NCI-H146 (cell line): ENCODE measurements at places on chromosomes 12 and 14.

DNA sequence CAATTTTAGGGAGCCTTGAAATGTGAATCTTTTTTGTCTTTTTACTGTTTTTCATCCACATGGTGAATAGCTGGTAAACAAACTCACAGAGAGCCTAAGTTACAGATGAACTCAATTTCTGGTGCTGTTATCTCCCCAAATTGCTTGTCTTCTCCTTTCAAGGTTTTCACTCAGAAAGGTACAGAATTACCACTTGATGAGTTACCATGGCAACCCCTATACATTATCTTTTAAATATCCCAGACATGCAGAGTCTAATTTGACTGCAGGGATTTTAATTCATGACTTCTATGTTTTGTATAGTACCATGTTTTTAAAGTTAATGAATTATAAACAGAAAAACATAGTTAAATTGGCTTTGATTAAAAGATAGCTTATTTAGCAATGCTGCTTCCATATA is 203.7 kb downstream of the PELI2 start:
- no peak for DNase-seq

DNA sequence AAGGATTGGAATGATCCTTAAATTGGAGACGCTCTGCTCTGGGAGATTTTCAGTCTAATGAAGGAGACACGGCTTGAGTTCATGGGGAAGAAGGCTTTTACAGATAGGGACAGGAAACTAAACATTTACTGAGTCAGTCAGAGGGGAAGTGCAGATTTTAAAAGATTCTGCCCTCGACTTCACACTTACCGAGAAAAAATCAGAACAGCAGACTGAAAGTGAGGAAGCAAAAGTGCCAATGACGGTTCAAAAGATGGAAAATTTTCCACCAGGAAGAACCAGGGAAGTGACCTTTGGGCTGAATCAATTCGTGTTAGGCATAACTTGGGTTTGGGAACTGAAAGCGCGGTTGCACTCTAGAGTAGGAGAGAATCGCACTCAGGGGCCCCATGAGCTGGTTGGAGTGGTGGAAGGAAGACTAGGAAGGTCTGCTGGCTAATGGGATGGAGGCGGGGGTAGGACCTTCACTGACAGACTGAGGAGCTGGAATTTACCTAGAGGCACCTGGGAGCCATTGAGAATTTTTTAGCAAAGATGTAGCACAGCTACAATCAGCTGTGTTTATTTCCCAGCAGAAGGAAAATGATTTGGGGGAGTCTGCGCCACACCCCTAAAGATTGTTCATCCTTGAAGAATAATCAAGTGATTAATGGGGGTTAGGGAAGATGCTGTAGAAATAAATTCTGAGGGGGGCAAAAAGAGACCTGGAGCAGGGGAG is 1.2 kb downstream of the KCNK13 start:
- DNase-seq = no peak

DNA sequence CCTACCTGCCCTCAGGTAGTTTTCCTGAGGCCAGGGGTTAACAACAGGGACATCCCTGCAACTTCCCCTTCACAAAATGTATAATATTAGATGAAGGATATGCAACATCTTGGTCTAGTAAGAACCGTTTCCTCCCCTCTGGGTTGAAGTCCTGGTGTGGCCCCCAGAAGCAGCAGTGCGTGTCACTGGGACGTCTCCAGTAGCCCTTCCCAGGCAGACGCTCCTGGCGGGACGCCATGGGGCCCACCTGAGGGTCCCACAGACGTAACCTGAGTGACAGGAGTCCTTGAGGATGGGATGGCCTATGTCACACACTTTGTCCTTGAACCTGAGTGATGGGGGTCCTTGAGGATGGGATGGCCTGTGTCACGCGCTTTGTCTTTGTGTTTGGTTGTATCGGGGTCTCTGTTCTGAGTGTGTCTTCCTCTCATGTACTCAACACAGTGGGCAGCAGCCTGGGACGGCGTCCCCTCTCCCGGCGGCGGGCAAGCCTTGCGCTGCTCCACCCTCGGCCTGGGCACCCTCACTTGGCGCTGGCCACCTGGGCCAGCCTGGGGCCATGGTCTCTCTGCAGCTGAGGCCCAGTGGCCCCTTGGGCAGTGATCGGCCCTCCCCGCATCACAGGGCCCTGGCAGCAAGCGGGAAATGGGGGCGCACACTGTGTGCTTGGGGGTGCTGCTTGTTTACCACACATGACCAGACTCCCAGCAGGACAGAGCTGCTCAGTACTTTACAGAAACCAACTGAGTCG is 14.3 kb upstream of the AMN start:
- no peak for DNase-seq

- no peak for DNase-seq
Measured at GRCh38 chr12:4714879-4715278, 5.3 kb upstream of the GALNT8 start.

DNA sequence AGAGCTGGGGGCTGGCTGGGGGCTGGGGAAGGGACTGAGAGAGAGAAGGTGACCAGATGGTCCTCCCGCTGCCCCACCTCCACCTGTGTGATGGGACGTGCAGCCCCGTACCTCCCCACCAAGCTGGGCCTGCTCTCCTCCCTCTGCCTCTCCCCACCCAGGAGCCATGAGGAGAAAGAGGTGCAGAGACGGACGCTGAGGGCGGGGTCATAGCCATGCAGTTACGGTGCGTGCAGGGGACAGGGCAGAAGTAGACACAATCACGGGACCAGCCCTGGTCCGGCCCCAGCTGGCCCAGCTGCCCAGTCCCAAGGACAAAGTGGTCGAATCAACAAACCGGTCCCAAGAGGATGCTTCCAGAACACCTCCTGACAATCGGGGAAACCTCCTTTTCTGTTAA is 33.2 kb downstream of the RFLNA start:
- DNase-seq = no peak

DNA sequence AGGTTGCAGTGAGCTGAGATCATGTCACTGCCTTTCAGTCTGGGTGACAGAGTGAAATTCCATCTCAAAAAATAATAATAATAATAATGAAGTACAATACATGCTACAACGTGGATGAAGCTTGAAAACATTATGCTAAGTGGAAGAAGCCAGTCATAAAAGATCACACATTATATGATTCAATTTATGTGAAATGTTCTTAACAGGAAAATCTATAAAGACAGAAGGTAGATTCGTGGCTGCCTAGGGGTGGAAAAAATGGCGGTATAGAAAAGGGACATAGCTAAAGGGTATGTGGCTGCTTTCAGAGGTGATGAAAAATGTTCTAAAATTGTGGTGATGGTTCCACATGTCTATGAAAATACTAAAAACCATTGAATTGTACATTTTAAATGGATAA is 41.0 kb upstream of the AMIGO2 start:
- DNase-seq = no peak
